NCI-H1092 (cell line): ENCODE measurements at places on chromosomes 4 and X.

GRCh38 chr4:58941286-58941685 lies 1831.1 kb upstream of the IGFBP7 start:
- no peak for DNase-seq

DNA sequence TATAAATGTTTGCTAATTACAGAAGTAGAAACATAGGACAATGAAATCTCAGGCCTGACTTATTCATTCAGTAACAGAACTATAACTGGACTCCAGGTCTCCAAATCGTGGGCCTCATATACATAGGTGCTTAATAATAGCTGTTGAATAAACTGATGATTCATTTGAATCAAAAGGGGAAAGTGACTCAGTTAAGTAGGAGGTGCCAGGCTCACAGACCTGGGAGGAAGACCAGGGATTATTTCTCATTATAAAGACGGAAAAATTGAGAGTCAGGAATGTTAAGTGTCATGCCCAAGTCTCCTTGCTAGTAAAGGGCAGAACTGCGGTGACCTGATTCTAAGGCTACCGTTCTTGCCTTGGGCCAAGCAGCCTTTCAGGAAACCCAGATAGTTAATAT lies 131.5 kb downstream of the HS3ST1 start:
- DNase-seq = no peak

GRCh38 chr4:1200425-1201035 lies 28.1 kb upstream of the SPON2 start:
- no peak for DNase-seq

GRCh38 chr4:92317047-92317446 lies 13.3 kb downstream of the GRID2 start:
- DNase-seq = no peak

- DNase-seq = no peak
Observed at GRCh38 chr4:94419549-94419948, 32.2 kb upstream of the PDLIM5 start.

DNA sequence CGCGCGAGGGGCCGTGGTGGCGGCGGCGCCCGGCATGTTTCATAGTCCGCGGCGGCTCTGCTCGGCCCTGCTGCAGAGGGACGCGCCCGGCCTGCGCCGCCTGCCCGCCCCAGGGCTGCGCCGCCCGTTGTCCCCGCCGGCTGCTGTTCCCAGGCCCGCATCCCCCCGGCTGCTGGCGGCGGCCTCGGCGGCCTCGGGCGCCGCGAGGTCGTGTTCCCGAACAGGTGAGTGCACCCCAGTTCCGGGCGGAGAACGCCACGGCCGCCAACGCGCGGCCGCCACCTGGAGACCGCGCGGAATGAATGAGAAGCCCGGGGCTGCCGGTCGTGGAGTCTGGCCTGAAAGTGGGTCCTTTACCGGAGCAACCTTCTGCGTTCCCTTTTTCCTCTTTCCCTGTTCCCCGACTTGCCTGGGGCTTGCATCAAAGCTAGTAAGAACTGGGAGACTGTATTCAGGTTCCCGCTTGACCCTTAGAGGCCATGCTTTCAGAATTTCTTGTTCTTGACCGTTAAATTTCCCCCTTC lies 429 bp downstream of the NOCT start:
- no peak for DNase-seq

GRCh38 chr4:53558065-53558801 lies 33.1 kb downstream of the LNX1 start:
- no peak for DNase-seq

DNA sequence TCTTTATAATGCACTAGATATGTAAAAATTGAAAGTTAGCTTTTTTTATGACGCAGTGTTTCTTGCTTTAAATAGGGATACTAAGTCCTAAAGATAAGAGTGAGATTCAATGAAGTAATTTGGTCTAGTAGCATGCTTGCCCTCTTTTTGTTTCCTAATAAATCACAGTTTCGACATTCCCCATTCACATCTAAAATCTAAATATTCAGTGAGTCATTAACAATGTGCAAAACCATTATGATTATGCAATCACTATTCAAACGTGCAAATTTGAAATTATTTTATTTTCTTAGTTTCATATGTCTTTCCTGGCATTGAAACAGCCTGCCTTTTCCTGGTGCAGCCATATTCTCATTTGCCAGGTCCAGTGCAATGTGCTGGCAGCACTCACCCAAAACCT lies 1350.5 kb upstream of the PABPC4L start:
- DNase-seq = no peak

GRCh38 chr4:17241835-17242234 lies 270.1 kb downstream of the QDPR start:
- DNase-seq = no peak

DNA sequence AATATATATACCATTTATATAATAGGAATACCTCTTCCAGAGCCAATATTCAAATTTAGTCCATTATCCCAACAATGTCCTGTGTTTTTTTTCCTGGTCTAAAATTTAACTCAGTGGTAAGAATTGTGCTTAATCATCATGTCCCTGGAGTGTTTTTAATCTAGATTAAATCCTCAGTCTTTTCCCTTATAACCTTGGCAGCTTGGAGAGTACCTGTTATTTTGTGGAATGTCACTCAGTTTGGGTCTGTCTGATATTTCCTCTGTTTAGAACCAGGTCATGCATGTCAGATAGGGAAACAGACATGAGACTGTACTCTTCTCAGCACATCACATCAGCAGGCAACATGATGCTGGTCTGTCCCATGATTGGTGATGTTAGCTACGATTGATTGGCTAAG lies 96.6 kb downstream of the HPGD start:
- no peak for DNase-seq

- no peak for DNase-seq
Observed at GRCh38 chrX:17603196-17603595, 134.1 kb upstream of the SCML1 start.

GRCh38 chrX:77076896-77077295 lies 370.3 kb upstream of the FGF16 start:
- no peak for DNase-seq

- DNase-seq = no peak
Observed at GRCh38 chr4:79588679-79589078, 180.7 kb upstream of the GK2 start.

DNA sequence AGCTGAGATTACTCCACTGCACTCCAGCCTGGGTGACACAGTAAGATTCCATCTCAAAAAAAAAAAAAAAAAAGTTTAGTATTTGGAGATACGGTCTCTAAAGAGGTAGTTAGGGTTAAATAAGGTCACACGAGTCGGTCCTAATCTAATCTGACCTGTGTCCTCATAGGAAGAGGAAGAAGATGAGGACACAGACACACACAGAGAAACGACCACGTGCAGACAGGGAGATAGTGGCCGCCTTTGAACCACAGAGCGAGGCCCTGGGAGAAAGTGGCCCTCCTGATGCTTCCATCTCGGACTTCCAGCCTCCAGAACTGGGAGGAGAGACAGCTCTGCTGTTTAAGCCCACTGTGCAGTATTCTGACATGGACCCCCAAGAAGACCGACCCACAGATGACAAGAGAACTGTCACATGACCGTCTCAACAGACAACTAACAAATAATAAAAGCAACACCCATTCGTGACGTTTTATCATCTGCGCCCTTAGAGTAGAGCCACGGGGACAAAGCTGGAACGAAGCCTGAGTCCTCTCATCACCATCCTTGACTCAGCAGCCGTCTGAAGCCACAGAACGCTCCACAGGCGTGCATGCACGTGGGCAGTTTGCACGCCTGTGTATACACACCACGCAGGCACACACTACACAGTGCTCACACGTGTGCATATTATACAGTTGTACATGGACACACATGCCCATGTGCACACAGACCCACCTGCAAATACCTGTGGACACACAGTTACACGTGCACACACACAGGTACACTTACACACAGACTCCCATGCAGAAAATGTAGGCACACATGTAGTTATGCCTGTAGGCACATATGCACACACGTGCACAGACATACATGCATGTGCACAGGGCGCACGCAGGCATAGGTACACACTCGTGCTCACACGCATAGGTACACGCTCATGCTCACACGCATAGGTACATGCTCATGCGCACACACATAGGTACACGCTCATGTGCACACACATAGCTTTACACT lies 51.7 kb downstream of the FAM53A start:
- no peak for DNase-seq

GRCh38 chr4:159235779-159236368 lies 133.0 kb downstream of the RAPGEF2 start:
- DNase-seq = no peak

GRCh38 chrX:38126179-38126578 lies 94.5 kb downstream of the SRPX start:
- no peak for DNase-seq

DNA sequence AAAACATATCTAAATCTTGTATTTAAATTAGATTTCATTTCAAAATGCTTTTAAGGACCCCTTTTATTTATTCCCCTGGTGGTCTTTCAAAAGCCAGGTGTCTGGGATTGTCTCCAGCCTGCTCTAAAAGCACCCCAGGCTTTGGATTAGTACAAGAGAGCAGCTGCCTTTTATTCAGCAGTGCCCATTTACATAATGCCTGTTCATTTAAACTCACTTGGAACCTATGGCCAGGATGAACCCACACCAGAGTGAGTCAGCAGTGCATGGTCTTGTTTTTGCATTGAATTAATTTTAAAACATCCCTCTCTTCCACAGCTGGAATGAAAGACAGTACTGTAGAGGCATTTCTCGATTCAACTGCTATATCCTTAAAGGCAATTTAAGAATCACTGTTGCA lies 64.1 kb upstream of the TENM3 start:
- DNase-seq = peak; percentile 74

GRCh38 chrX:146173742-146174141 lies 356.1 kb downstream of the SLITRK2 start:
- no peak for DNase-seq

DNA sequence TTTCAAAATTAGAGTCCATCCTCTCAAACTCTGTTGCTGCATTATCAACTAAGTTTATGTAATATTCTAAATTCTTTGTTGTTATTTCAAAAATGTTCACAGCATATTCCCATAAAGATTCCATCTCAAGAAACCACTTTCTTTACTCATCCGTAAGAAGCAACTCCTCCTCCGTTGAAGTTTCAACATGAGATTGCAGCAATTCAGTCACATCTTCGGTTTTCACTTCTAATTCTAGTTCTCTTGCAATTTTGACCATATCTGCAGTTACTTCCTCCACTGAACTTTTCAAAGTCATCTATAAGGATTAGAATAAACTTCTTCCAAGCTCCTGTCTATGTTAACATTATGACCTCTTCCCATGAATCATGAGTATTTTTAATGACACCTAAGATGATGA lies 216.6 kb upstream of the SLC7A11 start:
- no peak for DNase-seq

DNA sequence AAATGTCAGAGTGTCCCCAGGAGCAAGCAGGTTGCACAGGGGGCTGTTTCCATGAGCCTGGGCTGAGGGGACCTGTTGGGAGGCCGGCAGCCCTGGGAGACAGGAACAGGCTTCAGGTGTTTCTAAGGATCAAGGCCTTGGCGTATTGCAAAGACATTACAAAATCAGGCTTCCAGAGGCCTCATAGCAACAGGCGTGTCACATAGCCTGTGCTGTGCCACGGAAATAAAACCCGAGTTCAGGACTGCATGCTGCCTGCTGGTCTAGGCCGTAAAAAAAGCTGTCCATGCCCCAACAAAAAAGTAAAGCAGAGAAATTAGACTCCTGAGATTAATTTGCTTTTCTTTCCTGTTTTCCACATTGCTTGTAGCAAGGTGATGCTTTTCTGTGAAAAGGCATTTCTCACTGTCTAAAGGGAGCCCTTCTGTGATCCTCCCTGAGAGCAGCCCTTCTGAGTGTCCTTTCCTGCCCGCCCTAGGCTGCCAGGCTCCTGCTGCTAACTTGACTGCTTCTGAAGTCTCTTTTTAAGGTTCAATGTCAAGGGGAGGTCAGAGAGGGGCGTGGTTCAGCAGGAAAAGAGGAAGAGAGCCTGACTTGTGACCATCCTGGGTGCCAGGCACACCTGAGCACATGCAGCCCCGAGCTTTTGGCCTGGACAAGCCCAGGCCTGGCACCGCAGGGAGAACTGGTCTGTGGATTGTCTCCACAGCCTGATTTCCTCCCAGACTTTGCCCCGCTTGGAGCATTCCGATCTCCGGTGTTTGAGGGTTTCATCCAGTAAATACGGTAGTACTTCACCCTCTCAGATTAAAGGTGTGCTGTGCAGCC lies 21.3 kb downstream of the SHROOM2 start:
- DNase-seq = no peak

GRCh38 chr4:55819634-55820033 lies at the start of gene EXOC1L:
Gene EXOC1L (plus strand): TSS chr4:55819790. CDS start chr4:55820027, 237 bp downstream.
- no peak for DNase-seq

DNA sequence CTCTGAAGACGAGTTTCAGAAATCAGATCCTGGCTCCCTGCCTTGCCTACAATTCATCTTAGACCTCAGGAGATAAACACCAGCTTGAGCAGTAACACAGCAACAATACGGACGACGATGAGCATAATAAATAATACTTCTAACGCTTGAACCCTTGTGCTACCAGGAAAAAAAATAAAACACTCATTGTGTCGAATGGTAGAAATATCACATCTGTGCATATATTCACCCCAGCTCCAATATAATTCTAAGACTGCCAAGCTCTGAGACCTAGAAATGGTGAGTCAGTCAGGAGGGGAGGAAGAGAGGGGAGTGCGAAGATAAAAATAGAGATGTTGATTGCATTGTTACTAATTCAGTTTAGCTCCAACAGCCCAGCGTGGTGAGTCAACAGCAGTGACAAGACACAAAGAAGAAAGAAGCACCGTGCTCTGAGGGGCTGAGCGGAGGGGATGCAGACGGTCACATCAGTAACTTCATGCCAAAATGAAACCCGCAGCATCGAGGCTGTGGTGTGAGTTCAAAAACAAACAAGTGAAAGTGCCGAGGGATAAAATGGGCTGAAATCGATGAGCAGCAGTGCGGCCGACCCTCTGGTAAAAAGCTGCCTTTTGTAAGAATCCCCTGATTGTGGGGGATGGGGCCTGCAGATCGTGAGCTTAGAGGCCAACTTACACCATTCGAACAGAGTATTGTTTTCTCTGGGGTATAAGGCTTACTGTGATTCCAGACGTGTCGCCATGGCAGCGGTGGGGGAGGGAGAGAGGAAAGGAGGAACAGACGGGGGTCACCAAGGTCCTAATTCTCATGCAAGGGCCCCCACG lies 150.4 kb downstream of the MGST2 start:
- no peak for DNase-seq

DNA sequence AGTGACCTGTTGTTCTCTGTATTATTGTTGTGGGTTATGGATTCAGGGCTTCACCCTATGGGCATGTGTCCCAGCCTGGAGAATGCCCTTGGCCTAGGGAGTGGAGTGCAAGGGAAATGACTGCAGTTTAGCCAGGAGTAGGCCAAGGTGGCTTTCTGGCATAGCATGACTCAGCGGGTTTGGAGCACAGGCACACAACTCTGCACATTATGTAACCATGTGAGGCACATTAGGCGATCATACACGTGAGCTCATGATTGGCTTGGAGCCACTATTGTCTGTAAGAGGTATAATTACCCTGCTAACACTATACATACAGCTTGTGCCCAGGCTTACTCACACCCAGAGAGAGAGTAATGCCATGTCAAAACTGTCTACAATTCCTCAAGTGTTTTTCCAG lies 35.1 kb upstream of the TACR3 start:
- DNase-seq = no peak

GRCh38 chr4:140372751-140373327 lies 607 bp upstream of the SCOC start:
- DNase-seq = peak; percentile 27

- peak; percentile 25 for DNase-seq
Observed at GRCh38 chr4:114217150-114217817, 237.8 kb upstream of the ARSJ start.

GRCh38 chr4:109044431-109044830 lies 258.0 kb downstream of the COL25A1 start:
- no peak for DNase-seq

GRCh38 chrX:38859602-38860001 lies 58.3 kb downstream of the MID1IP1 start:
- no peak for DNase-seq
